Activated naive CD8-positive, alpha-beta T cell treated with anti-CD3 and anti-CD28 coated beads, Interleukin-2, amount 50 U/mL, for 24 hours (primary cell): ENCODE measurements at places on chromosomes 13 and 19.

- H3K36me3 ChIP-seq = no peaks in the 10 kb centered on the region
- H3K4me3 ChIP-seq = no peak overlapping the region
- H3K27ac ChIP-seq = no peak overlapping the region
- H3K4me1 ChIP-seq = no peaks in the 10 kb centered on the region
- H3K27me3 ChIP-seq = peaks cover 7% of the 10 kb centered on the region
Measured at GRCh38 chr13:43760257-43760656, 26.5 kb downstream of the ENOX1 start.

DNA sequence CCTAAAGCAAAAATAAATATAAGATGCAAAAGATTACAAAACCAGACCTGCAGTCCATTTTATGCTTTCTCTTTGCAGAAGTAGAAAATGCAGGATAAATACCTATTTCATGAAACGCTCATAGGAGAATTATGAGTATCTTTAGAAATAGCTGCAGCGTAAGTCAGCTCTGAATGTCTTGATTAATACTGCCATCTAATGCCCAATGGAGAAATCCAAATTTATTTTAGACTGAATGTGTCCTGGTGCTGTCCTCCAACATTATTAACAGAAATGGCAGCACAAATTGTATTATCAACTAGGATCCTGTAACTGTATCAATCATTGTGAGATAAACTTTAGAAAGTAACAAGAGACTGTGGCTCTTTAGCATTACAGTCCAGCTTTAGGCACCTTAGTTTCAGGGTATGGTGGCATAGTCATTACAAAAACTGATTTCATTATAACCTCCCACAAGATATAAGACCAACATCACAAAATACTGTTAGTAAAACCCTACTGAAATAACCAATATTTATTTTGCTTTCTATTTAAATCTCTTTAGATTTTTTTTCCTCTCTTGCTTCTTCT lies 162.1 kb upstream of the MIR17HG start:
- no peaks in the 10 kb centered on the region for H3K36me3 ChIP-seq
- H3K4me1 ChIP-seq = no peaks in the 10 kb centered on the region
- no peak overlapping the region for H3K27ac ChIP-seq
- H3K27me3 ChIP-seq = no peaks in the 10 kb centered on the region

DNA sequence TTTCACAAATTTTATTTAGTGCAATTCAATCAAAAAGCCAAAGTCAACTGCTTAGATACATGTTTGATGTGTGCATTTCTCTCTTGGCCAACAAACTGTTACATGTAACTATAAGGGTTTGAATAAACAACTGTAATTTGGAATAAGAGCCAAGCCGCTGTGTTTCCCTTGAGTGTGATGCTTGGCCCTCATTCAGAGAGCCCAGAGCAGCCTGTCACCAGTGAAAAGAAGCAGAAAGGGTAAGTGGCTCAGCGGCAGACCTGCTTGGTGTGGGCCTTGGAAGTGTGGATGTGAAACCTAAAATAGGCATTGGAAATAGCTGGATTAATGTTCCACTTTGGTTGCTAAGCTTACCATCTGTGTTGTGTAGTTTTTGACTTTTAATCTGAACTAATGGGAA lies 924.6 kb downstream of the OLFM4 start:
- H3K4me3 ChIP-seq = no peak overlapping the region
- no peak overlapping the region for H3K27ac ChIP-seq
- no peaks in the 10 kb centered on the region for H3K36me3 ChIP-seq

DNA sequence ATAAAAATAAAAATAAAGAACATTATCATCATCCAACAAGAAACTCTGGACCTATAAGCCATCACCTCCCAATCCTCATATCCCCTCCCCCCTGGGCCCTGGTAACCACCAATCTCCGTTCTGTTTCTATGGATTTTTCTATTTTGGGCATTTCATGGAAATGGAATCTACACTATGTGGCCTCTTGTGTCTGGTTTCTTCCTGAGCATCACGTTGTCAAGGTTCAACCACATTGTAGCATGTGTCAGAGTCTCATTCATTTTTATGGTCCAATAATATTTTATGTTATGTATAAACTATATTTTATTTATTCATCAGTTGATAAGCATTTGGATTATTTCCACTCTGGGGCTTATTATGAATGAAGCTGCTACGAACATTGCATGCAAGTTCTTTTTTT lies 26.9 kb downstream of the SULT2B1 start:
- H3K36me3 ChIP-seq = no peaks in the 10 kb centered on the region
- no peaks in the 10 kb centered on the region for H3K4me1 ChIP-seq
- no peak overlapping the region for H3K4me3 ChIP-seq
- H3K27me3 ChIP-seq = no peaks in the 10 kb centered on the region

DNA sequence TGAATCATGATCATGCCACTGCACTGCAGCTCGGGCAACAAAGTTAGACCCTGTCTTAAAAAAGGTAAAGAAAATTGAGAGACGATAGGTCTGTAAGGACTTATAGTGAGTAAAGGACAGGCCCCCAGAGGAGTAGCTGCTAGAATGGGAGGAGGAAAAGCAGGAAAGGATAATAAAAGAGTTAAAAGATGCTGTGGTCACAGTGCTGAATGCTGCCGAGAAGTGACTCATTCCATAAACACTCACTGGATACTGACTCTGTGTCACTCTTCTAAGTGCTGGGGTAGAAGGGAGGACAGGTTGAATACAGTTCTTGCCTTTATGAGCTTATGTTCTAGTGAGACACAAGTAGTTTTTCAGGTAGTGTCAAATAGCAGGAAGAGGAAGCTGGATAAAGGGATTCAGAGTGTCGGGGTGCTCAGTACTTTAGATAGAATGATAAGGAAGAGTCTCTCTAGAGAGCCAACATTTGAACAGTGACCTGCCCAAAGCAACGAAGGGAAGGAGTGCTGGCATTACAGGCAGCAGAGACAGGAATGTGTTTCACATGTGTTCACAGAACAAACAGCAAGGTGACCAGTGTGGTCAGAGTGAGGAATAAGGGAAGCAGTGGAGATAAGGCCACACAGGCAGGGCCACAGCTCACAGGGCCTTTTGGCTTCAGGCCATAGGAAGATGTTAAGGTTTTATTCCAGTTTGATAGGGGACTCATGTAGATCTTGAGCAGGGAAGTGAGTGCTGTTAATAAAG lies 1240.5 kb downstream of the UQCRFS1 start:
- H3K36me3 ChIP-seq = no peaks in the 10 kb centered on the region
- H3K27me3 ChIP-seq = no peaks in the 10 kb centered on the region
- H3K4me1 ChIP-seq = no peaks in the 10 kb centered on the region
- no peak for DNase-seq

GRCh38 chr13:41032691-41033376 lies 13.7 kb upstream of the ELF1 start:
- DNase-seq = no peak
- no peak overlapping the region for H3K27ac ChIP-seq
- peaks cover 27% of the 10 kb centered on the region for H3K4me1 ChIP-seq
- H3K27me3 ChIP-seq = no peaks in the 10 kb centered on the region

- no peak for DNase-seq
- no peaks in the 10 kb centered on the region for H3K4me1 ChIP-seq
- no peak overlapping the region for H3K4me3 ChIP-seq
- H3K27ac ChIP-seq = no peak overlapping the region
- no peaks in the 10 kb centered on the region for H3K36me3 ChIP-seq
Measured at GRCh38 chr13:23644527-23645138, 74.4 kb downstream of the TNFRSF19 start.

GRCh38 chr13:77406644-77407440 lies 79.9 kb upstream of the MYCBP2 start:
- DNase-seq = no peak
- H3K27me3 ChIP-seq = no peaks in the 10 kb centered on the region
- no peaks in the 10 kb centered on the region for H3K4me1 ChIP-seq
- no peak overlapping the region for H3K27ac ChIP-seq

GRCh38 chr13:69324090-69324886 lies 783.3 kb upstream of the ATXN8OS start:
- H3K4me1 ChIP-seq = no peaks in the 10 kb centered on the region
- no peak for DNase-seq
- H3K4me3 ChIP-seq = no peak overlapping the region
- H3K27ac ChIP-seq = no peak overlapping the region

GRCh38 chr19:30565636-30566035 lies 193.5 kb downstream of the ZNF536 start:
- no peak overlapping the region for H3K27ac ChIP-seq
- no peaks in the 10 kb centered on the region for H3K27me3 ChIP-seq
- no peaks in the 10 kb centered on the region for H3K4me1 ChIP-seq

DNA sequence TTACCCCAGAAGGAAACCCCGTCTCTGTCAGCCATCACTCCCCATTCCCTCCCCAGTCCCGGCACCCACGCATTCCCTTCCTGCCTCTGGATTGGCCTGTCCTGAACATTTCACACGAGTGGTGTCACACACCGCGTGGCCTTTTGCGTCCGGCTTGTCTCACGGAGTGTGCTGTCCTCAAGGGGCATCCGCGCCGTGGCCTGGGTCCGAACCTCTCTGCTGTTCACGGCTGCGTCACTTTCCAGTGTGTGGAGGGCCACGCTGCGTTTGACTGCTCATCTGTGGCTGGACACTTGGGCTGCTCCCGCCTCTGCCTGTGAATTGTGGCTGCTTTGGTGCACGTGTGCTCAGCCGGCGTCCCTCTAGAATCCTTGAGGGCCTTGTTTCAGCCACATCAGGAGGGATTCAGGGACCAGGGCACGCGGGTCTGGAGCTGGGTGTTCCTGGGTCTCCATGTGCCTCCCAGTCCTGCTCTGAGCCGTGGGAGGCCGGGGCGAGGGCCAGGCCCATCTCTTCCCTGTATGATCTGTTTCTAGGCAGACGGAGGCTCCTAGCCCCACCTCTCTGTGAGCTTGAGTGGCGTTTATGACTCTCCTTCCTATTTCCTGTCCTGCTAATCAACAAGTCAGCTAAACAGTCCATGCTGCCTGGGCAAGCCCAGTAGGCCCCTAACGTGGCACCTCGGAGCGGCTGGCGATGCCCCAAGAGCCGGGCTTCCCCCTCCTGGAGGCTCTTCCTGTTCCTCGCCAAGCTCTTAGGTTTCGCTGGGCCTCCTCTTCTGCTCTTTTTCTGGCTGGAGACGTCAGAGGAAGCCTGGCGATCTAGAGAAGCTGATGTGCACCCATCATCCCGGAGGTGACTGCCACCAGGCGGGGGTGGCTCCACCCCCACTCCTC lies 8.1 kb downstream of the STK11 start:
- H3K36me3 ChIP-seq = peaks cover 16% of the 10 kb centered on the region
- H3K4me3 ChIP-seq = peak overlapping the region; percentile 63
- H3K27me3 ChIP-seq = no peaks in the 10 kb centered on the region
- peaks cover 25% of the 10 kb centered on the region for H3K4me1 ChIP-seq
- H3K27ac ChIP-seq = peak overlapping the region; percentile 92

GRCh38 chr13:91531646-91532045 lies 133.2 kb downstream of the GPC5 start:
- no peak overlapping the region for H3K4me3 ChIP-seq
- no peaks in the 10 kb centered on the region for H3K27me3 ChIP-seq
- H3K27ac ChIP-seq = no peak overlapping the region

DNA sequence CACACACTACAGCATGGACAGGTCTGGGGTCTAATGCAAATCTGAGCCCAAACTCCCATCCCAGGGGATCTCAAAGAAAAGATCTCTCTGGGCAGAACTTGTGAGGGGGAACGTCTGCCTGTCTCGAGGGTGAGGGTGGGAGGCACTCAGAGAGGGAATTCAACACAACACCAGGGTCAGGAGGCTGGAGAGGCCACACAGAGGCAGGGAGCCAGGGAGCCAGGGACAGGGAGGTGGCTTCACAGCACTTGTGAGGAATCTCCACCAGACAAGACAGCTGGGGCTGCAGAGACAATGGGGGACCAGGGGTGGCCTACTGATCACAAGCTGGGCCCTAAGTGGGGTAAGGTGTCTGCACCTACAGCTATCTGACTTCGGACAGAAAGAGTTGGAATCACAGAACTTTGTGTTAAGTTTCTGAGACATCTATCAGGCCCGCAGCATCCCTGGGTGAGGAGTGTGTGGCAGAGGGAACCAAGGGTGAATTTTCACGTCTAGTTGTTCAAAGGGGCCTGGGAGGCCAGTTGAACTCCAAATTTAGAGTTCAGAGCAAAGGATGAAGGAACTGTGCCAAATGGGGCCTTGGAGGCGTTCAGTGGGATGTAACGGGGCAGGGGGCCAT lies 12.7 kb upstream of the AKAP8L start:
- peak overlapping the region; percentile 90 for H3K27ac ChIP-seq
- H3K4me1 ChIP-seq = peaks cover 28% of the 10 kb centered on the region
- DNase-seq = no peak
- H3K27me3 ChIP-seq = no peaks in the 10 kb centered on the region
- peaks cover 17% of the 10 kb centered on the region for H3K36me3 ChIP-seq
- peak overlapping the region; percentile 87 for H3K4me3 ChIP-seq

- H3K27me3 ChIP-seq = peaks cover 4% of the 10 kb centered on the region
- DNase-seq = peak; percentile 74
- peaks cover 33% of the 10 kb centered on the region for H3K4me1 ChIP-seq
- H3K36me3 ChIP-seq = no peaks in the 10 kb centered on the region
Measured at GRCh38 chr19:28466107-28467045, 746.6 kb downstream of the UQCRFS1 start.

GRCh38 chr13:64488731-64489130 lies 2741.4 kb downstream of the PCDH9 start:
- H3K27me3 ChIP-seq = no peaks in the 10 kb centered on the region
- H3K27ac ChIP-seq = no peak overlapping the region
- H3K4me3 ChIP-seq = no peak overlapping the region
- DNase-seq = no peak
- H3K36me3 ChIP-seq = no peaks in the 10 kb centered on the region

DNA sequence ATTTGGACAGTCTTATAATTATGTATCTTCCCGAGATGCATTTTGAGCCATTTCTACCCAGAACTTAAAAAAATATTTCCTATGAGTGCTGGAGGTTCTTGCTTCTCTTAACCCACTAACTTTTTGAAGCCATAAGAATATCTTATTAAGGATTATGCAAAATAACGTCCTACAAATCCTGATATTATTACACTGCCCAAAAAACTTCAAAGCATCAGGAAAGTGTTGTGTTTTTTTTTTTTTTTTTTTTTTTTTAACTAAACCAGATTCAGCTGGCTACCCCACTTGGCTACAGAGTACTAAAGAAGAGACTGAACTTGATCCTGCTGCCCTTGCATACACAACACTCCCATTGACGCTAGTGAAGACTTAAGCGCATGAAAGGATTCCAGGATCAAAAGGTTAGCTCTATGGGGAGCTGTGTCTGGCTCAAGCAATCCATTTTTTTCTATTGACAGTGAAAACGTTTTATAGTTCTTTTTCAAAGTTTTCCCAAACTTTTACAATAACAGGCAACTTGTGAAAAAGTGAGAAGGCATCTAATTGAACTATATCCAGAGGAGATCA lies 141.4 kb downstream of the KCNRG start:
- peaks cover 5% of the 10 kb centered on the region for H3K27me3 ChIP-seq
- no peaks in the 10 kb centered on the region for H3K36me3 ChIP-seq
- peaks cover 24% of the 10 kb centered on the region for H3K4me1 ChIP-seq
- no peak overlapping the region for H3K27ac ChIP-seq
- H3K4me3 ChIP-seq = no peak overlapping the region
